ENCODE measurements at places on chromosomes 16 and 17.

DNA sequence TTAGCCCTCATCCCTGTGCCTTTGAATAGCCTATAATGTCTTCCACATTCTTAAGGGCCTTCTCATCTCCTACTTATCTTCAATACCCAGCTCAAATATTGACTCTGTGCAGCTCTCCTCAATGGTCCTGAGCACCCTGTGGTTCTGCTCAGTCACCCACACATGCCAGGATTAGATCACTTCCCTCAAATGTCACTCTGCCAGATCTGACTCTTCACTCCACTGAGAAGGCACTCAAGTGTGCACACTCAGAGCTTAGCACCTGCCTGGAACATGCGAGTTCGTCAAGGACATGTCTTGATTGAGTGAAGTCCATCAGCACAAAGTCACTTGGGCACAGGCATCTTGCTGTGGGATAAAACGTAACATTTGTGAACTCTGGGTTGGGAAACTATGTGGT, 404.8 kb downstream of the CDH13 start:
- no peak for DNase-seq

GRCh38 chr16:9907752-9908151, 274.5 kb downstream of the GRIN2A start:
- no peak for DNase-seq

- no peak for DNase-seq
Measured at GRCh38 chr17:62724398-62725146, 83.5 kb downstream of the MARCHF10 start.

DNA sequence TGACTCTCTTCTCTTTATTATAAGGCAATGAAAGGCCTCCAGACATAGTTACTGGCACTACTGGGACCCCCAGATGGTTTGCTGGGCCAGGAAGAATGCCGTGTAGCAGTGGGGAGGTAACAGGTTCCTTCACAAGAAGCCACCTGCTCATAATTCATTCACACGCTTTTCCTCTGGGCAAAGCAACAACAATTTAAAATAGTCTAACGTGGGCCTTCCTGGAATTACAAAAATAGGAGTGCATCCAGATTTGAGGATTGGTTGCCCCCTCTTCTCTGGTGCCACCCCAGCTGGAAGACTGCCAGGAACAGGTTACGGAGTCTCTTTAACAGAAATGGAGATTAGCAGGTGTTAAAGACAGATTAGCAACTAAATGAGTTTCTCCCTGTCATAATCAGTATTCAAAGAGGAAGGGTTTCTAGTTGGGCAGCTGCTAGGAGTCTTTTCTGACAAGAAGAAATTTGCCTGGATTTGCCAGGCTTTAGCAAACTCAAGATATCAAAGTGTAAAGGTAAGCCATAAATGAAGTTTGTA, 409.6 kb downstream of the NPIPA8 start:
- DNase-seq = no peak

- DNase-seq = no peak
Measured at GRCh38 chr16:67419931-67420330, 3.7 kb upstream of the ZDHHC1 start.

DNA sequence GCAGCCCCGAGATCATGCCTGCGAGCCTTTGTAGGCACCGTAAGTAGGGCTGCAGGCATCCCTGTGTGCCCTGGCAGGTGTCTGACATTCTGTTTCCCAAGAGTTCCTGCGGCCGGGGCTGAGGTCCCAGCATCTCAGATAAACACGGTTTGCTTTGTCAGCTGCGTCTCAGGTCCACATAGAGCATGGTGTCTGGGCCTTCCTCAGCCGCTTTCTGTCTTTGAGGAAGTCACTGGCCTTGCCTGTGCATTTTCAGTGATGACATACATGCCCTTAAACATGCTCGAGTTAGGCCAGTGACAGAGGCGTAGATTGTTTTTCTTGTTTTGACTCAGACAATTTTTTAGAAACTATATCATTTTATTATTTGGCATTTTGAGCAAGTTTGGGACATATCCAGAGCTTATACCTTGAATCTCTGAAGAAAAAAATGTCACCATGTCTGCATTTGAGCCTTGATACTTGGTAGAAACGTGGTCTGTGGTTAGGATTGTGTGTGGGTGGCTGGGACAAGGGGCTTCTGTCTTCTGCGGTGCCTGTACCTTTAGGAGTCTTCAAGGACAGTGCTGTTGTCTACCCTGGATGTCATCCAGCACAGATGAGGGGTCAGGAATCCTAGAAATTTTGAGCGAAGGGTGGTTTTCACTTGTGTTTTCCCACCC, 105.8 kb downstream of the SNX29 start:
- no peak for DNase-seq

DNA sequence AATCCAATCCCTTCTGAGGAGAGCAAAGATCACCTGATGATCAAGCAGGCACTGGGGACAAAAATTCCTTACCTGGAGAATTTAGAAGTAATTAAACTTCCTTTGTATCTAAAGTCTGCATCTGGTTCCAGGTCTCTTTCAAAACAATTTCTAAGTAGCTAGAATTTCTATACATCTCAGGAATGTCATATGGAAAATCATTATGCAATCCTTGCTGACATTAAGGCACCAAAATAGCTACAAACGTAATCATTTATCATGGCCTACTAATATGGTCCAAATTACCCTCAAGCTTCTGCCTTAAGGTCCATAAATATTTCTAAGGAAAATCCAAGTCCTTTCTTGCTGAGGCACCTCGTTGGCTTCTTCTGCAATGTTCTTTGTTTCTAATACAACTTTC, 32.9 kb upstream of the YPEL2 start:
- no peak for DNase-seq

DNA sequence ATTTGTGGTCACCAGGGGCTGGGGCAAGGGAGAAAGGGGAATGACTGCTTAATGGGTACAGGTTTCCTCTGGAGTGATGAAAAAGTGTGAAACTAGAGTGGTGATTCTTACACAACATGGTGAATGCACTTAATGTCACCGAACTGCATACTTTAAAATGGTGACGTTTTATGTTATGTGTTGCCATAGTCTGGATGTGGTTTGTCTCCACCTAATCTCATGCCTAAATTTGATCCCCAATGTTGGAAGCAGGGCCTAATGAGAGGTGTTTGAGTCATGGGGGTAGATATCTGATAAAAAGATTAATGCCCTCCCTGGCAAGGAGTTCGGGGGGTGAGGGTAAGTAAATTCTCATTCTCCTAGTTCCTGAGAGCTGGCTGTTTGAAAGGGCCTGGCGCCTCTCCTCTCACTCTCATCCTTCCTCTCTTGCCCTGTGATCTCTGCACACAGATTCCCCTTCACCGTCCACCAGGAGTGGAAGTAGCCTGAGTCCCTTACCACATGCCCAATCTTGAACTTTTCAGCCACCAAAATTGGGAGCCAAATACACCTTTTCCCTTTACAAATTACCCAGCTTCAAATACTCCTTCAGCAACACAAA, 15.3 kb downstream of the XPO6 start:
- no peak for DNase-seq

- DNase-seq = no peak
Measured at GRCh38 chr17:78029697-78030096, 71.2 kb downstream of the TNRC6C start.

DNA sequence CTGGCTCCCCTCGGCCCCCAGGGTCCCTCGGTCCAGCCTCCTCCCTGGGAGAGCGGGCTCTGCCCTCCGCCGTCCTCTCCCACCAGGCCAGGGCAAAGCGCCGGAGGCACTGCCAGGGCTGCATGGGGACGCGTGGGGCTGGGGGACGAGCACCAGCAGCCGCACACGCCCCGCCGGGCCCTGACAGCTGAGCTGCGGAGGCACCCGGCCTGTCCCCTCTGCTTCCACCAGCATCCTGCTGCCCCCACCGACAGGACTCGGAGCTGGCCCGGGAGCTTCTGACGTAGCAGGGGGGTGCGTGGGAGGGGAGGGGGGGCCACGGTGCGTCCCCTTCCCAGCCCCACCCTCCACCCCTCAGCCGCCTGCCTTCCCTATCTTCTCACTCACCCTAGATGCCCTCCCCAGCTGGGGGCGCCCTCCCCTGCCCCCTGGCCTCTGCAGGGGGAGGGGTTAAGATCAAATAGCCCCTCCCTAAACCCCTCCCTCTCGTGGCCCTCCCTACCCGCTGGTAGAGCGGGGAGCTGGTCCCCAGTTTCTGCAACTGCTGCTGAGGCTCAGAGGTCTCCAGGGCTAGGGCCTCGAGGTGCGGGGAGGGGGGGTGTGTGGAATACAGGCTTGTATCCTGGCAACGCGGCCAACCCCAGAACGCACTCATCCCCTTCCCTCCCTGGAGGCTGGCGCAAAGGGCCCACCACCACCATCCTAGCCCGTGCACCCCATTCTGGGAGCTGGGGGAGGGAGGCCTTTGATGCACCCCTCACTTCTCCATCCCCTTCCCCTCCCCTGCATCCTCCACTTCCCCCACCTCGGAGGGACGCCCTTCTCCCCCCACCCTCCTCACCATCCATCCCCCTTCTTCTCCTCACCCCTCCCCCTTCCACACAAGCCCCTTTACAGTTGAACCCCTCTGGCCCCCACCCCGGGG, 1.0 kb downstream of the SRCIN1 start:
- DNase-seq = no peak

- DNase-seq = no peak
Measured at GRCh38 chr17:40074871-40075200, 12.1 kb downstream of the THRA start.

DNA sequence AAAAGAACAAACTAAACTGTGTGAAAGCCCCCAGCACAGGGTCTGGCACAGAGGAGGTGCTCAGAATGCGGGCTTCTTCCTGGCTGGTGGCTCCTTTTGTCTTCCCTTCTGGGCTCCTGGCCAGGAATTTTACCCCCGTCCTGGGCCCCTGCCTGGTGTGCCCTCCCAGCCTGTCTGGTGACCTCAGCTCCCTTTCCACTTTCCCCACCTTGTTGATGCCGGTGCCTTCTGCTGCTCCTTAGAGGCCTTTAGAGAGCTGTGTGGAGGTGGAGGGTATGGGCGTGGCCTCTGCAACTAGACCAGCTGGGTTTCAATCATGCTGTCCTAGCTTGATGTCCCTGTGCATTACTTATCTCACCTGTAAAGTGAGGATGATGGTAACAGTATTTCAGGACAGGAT, 16.8 kb downstream of the PIRT start:
- DNase-seq = no peak

GRCh38 chr16:85454171-85454872, 158.8 kb upstream of the GSE1 start:
- DNase-seq = no peak

DNA sequence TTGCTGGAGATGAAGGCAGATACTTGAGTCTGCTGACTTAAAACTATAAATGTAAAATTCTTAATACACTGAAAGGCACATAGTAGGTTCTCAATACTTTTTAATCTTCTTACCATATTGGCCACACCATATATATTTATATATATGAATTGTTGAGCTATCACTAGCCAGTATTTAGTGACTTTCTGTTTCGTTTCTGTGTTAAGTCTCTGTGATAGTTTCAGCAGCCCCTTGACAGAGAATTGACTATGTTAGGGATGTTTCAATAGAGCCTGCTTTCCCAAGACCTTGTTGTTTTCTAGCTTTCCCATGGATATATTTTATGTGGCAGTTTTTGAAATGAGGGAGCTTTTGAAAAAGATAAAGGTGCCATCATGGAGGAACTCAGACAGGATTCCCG, 206.5 kb upstream of the GOT2 start:
- no peak for DNase-seq

DNA sequence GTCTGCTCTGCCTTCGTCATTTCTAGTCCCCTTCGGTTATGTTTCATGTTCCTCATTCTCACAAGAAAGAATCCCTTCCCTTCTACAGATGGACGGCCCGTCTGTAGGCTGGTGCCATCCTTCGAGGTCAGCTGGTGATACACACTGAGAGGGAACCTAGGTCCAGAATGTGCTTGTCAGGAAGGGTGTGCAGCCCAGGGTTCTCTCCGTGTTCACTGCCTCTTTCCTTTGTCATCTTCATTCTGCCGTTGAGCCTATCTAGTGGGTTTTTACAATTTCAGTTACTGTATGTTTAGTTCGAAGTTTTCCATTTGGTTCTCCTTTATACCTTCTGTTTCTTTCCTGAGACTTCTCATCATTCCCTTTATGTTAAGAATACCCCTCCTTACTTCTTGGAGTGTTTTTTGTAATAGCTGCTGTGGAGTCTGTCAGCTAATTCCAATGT, 18.9 kb downstream of the KIAA0513 start:
- DNase-seq = no peak

- no peak for DNase-seq
Measured at GRCh38 chr17:55159251-55159650, 105.5 kb upstream of the HLF start.

DNA sequence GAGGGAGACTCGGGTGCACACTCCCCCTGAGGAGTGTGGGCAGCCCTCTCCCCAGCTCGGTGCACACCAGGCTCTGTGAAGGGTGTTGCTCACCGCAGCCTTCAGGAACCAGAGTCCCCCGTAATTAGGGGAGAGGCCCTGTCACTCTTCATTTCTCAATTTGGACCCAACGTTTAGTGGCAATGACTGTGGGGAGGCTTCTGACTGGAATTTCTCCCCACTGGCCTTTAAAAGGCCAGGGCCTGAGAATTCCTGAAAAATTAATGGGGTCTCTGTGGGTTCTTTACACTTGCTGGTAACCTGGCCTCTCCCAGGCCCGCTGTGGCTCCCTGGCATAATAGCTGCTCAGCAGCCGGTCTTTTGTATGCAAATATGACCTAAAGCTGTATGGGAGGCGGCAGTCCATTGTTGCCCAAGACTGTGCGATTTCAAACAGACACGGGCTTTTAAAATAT, 209.7 kb downstream of the MSI2 start:
- no peak for DNase-seq

GRCh38 chr17:63550817-63551639, 751 bp downstream of the DCAF7 start:
- no peak for DNase-seq

- DNase-seq = no peak
Measured at GRCh38 chr17:73427198-73427597, 115.4 kb upstream of the CDC42EP4 start.

GRCh38 chr17:17494870-17495535, 1.2 kb downstream of the RASD1 start:
- DNase-seq = no peak

- DNase-seq = no peak
Measured at GRCh38 chr16:77514500-77515220, 79.8 kb upstream of the ADAMTS18 start.

- no peak for DNase-seq
Measured at GRCh38 chr17:47368262-47368661, 44.5 kb downstream of the EFCAB13 start.

- DNase-seq = no peak
Measured at GRCh38 chr16:1178295-1178910, 25.5 kb downstream of the CACNA1H start.

- DNase-seq = no peak
Measured at GRCh38 chr16:91484-91883, 13.5 kb downstream of the MPG start.

GRCh38 chr17:35087731-35088355, 24.3 kb upstream of the RFFL start:
- no peak for DNase-seq

DNA sequence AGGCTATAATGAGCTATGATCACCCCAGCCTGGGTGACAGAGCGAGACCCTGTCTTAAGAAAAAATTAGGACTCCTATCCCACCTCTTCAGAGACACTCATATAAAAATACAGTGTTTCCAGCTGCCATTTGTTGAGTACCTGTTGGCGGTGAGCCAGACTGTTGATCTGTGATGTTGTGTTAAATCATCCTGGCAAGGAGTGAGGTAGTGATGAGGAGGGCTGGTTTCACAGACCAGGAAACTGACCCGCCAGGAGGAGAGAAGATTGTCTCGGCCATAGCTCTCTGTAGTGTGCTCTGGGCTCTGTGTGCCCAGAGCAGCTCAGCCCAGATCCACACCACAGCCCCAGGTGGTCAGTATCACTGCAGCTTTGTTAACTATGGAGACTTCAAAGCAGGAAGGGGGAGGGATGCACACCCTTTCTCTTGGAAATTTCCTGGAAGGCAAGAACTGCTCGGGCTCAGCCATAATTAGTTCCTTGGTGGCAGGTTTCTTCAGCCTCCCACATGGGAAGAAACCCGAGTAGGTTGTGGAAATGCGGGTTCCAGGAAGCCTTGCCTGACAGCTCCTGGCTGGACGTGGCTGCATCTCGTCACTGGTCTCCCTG, 343.0 kb downstream of the SNX29 start:
- no peak for DNase-seq
